Activated T-cell treated with anti-CD3 and anti-CD28 coated beads, Interleukin-2, amount 50 U/mL, for 48 hours (primary cell): ENCODE measurements at places on chromosomes 16 and 17.

DNA sequence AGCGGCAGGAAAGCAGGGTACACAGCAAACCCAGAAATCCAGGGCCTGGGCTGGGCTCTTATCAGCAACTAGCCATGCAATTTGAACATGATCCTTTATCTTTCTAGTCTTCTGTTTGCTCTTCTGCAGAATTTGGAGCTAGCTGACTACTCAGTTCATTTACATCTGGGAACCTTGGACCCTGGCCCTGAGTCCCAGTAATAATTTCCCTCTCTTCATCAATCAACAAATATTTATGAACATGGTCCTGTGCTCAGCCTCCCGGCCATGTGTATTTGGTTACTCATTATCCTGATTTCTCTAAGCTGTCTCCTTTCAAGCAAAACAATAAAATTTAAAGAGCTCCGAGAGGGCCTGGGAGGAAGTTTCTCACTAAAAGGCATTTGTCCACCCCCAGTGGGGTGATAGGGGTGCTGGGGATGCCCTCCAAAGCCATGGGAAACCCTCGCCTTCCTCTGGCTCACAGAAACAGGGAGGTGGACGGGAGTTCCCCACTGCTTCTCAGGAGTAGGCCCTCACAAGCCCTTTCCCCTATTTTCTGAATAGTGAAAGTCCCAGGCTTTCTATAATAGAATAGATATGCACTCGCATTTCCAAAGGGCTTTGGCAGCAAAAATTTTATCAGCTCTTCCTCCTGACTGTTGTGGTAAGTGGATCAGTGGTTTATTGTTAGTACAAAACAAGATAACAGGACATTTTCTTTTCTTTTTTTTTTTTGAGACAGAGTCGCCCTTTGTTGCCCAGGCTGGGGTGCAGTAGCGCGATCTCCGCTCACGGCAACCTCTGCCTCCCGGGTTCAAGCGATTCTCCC is 6.9 kb upstream of the WDR59 start:
- no peak for DNase-seq

DNA sequence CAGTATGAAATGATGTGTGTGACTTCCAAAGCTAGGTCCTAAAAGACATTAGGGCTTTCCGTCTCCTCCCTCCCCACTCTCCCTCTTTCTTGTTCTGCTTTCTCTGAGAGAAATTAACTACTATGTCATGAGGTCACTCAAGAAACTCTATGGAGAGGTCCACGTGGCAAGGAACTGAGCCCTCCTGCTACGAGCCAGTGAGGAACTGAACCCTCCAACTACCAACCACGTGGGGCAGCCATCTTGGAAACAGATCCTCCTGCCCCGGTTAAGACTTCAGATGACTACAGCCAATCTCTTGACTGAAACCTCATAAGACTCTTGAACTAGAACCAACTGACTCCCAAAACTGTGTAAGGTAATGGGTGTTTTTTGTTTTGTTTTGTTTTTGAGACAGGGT is 4.2 kb upstream of the ALOX15 start:
- DNase-seq, result no peak

GRCh38 chr16:3824121-3824795 is 56.3 kb downstream of the CREBBP start:
- DNase-seq, result no peak

DNA sequence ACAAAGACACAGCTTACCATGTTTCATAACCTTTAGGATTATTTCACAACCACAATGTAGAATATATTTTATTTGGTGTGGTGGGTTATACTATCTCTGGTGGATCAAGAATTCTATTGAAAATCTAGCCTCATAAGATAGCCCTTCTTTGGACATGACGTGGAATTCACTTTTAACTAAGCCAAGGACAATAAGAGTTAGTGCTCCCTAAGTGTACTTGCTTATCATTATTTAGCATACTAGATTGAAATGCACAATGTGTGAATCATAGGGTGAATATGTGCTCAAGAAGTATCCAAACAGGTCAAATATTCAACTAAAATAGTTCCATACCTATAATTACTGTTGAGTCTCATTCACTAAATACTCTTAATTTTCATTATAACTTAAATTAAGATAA is 1179.5 kb upstream of the GOT2 start:
- DNase-seq, result no peak

DNA sequence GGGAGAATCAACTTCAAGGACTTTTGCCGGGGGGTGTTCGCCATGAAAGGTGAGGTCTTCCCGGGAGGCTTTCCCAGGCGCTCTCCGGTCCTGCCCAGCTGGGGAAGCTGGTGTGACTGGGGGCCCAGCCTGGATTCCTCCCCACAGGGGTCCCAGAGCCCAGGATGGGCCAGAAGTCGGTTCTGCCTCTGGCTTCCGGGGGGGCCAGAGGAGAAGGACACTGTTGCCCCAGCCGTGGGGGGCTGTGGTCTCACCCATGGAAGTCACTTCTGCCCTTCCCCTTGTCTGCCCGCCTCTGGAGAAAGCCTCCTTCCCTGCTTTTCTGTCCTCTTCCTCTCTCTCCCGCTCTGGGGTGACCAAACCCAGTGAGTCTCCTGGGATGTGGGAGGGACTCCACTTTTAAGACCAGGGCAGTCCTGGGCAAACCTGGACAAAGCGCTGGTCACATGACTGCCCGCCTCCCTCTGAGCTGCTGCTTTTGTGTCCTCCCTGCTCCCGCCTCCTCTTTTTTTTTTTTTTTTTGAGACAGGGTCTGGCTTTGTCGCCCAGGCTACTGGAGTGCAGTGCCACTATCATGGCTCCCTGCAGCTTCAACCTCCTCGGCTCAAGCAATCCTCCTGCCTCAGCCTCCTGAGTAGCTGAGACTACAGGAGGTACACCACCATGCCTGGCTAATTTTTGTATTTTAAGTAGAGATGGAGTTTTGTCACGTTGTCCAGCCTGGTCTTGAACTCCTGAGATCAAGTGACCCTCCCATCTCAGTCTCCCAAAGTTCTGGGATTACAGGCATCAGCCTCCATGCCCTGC is 40.6 kb downstream of the RAB11FIP4 start:
- no peak for DNase-seq

DNA sequence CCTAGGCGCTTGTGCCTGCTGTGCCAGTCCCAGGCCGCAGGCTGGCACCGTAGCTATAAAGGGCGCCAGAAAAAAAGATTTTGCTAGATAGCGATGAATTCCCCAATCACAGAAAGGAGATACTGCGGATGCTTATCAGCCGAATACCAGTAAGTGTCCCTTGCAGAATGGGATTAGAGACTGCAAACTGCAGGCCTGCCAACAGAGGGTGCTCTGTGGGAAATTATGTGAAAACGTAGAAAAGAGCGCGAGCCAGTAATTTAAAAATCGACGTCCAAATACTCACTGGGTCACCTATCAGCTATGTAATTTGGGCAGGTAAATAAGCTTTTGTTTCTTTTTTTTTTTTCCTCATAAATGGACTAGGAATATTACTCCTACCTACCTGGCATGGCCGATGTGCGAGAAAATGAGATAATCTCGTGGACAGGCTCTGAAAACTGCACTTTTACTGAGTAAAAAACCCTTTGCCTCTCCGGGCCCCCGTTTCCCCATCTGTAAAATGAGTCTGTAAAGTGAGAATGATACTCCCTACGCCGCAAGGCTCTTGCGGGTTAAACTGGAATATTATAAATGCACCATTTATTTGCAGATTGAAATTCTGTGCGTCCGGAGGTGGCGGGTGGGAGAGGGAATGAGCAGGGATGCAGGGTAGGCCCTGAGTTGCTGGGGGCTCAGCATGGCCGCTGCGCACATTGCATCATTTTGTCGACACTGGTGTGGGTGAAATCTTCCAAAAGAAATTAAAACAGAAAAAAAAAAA is 1.2 kb upstream of the COG1 start:
- peak; percentile 77 for DNase-seq
